ENCODE measurements at places on chromosomes 11 and 22.
A peak's percentile ranks its signal among the peaks of the same experiment; 100 is the strongest.

GRCh38 chr11:35815556-35816315, 128.1 kb upstream of the LDLRAD3 start:
- DNase-seq, result peak; percentile 20

- DNase-seq, result no peak
Measured at GRCh38 chr11:73078631-73079030, 63.5 kb downstream of the FCHSD2 start.

GRCh38 chr22:48309115-48309705, 1518.5 kb downstream of the BRD1 start:
- DNase-seq, result no peak

DNA sequence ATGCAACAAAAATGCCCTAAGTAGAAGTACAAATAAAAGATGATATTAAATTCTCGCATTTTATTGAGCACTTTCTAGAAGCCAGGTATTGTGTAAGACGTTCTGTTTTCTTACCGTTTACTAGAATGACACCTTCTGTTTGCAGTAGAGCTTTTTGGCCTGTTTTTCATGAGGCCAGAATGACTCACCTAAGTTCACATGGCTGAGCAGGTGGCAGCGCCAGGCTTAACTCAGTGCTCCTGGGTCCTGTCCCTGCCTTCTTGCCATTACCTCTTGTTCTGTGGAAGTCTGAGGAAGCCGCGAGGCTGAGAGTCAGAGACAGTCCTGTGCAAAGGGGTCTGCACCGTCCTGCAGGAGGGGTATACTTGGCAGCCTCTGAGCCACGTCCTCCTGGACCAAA, 113.8 kb downstream of the ATXN10 start:
- no peak for DNase-seq

DNA sequence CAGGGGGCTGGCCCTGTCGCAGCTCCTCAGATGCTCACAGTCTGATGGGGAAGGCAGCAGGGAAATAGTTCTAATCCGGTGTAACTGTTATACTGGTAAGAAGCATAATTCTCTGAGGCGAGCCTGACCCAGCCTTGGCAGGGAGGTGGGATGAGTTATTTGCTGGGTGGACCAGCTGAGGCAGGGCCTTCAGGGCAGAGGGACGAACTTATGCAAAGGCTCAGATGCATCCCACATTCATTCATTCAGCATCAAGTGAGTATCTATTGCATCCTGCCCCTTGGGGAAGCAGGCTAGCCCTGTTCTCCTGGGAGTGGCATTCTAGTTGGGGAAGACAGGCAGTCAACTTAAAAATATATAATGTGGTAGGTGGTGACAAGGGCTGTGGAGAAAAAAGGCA, 13.6 kb upstream of the SREBF2 start:
- DNase-seq, result no peak

DNA sequence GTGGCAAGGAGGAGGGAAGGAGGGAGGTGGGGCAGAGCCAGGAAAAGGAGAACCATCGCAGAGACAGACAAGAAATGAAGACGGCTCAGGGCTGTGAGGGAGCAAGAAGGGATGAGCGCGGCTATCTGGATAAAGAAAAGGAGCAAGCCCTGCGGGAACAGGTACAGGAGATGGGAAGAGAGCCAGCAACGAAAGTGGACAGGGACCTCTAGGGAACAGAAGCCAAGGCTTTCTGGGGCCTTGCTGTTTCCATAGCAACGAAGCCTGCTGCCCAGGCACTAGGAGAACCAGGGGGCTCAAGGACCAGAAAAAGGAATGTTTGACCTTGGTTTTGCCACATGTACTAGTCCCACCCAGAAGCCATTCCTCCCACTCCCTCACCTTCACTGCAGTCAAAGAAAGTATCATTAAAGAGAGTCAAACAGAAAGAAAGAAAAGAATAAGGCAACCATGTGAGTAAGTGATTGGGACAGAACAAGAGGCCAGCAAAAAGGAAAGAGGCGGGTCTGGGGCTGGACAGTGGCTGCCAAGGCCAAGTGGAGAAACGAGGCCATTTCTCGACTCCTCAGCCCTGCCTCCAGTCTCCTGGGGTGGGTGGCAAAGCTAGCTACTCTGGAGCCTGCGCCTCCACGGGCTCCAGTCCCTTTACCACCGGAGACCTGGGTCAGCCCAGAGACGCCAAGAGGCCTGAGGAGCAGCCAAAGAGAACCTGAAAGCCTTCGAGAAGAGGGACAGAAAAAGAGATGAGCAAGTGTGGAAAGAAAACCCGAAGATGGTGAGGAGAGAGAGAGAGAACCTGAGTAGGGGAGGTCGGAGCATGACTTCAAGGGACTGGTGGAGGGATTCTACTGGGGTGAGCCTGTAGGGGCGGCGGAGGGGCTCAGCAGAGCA, 35.1 kb downstream of the NRXN2 start:
- DNase-seq, result no peak

DNA sequence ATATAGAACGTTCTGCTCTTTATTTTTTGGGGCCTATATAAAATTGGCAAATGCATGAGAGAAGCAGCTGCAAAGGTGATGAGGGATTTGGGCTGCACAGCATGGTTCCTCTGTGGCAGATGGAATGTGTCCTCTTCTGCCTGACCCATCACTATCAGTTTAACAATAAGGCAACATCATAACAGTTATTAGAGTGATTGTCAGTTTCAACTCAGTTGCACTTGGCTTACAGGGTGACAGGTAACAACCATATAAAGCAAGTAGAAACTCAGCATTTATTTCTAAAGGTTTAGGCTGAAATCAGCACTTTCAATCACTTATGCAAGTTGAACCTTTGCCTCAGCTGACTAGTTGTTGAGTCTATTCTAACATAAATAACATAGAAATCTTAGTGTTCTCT, 935.4 kb upstream of the CHORDC1 start:
- no peak for DNase-seq

GRCh38 chr11:69137151-69137844, 18.4 kb upstream of the SMIM38 start:
- DNase-seq, result no peak

GRCh38 chr11:109298865-109299264, 123.1 kb upstream of the C11orf87 start:
- no peak for DNase-seq

- DNase-seq, result no peak
Measured at GRCh38 chr22:27196606-27197005, 539.2 kb downstream of the MIAT start.

DNA sequence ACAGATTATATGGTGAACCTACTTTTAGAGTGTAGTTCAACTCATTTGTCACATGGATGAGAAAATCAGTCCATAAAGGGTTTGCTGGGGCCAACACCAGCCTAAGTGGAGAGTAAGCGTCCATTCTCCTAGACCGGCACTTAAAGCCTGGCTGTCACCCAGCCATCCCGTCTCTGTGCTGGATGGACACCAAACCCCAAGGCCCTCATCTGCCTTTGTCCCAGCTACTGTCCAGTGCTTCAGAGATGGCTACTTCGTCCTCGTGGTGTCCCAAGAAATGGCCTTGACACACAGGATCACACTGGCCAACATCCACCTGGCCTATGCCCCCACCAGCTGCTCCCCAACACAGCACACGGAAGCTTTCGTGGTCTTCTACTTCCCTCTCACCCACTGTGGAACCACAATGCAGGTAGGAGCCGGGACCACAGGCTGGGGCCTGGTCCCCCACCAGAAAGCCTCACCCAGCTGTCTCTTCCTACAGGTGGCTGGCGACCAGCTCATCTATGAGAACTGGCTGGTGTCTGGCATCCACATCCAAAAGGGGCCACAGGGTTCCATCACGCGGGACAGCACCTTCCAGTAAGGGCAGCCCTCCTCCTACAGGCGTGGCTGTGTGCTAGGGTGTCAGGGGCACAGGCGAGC, 3.5 kb downstream of the ZP1 start:
- DNase-seq, result no peak

GRCh38 chr11:128925250-128925600, 17.4 kb downstream of the TP53AIP1 start:
- no peak for DNase-seq

DNA sequence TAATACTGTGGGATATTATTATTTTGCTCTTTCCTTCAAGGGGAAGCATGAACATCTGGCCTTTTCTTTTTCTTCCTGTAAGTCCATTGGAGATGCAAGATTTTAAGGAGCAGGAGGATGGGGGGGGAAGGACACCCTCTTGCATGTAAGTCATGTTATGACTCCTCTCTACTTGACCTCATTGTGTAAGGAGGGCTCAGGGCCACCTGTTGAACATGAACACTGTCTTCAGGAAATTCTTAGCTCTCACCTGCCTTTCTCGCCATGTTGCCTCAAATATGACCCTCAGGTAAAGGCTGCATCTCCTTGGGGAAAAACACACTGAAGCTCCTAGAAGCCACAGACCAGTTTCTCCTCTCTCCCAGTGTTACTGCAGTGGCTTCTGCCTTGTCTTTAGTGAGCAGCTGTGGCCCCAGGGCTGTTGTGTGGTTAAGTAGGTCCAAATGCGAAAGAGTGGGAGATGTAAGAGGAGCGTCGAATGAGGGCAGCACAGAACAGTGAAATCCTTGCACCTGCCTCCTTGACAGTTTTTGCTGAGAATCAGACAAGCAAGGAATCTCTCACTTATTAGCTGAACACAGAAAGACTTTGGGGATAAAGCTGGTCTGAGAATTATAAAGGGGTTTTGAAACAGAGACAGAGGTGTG, 1.3 kb upstream of the RAG1 start:
- no peak for DNase-seq

GRCh38 chr11:103628121-103628520, 408.3 kb upstream of the DDI1 start:
- no peak for DNase-seq

- no peak for DNase-seq
Measured at GRCh38 chr11:74579577-74580270, 12.7 kb upstream of the POLD3 start.

DNA sequence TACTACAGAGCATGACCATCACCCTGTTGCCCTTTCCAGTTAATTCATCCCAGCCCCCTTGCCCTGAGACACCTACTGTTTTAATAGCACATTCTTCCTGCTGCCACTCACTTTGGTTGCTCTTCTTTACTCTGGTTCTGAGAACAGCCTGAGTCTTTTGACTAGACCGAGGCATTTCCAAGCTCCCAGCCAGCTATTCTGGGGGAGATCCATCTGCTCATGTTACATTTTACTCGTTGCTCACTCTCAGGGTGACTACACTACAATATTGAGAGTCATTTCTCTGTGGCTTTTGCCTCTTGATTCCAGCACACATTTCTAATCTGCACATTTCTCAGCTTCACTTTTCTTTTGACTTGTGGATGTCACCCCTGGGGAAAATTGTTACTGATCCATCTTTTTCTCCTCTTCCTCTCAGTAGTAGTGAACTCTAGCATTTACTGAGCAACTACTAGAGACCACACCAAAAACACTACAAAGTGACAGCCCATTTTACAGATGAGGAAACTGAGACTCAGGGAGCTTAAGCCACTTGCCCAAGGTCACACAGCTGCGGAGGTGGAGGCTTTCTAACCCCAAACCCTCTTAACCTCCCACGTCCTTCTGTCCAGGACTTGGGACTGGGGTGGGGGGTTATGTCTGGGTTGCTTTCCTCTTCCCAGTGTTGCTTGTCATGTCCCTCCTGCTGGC, 117.8 kb downstream of the C11orf91 start:
- DNase-seq, result no peak

DNA sequence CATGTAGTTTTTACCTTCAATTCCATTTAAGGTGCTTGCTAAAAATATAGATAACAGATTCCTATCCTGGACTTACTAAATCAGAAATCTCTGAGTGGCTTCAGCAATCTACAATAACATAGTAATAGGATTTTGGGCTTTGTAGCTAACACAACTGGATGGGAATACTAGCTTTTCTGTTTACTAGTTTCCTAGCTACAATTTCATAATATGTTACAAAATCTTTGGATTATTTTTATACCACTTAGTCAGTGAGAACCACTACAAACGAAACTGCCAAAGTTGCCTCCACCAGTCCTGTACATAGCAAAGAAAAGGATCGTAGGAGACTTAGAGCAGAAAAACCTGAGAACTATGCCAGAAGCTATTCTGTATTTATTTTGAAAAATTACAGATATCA, 87.7 kb upstream of the ANO3 start:
- no peak for DNase-seq

DNA sequence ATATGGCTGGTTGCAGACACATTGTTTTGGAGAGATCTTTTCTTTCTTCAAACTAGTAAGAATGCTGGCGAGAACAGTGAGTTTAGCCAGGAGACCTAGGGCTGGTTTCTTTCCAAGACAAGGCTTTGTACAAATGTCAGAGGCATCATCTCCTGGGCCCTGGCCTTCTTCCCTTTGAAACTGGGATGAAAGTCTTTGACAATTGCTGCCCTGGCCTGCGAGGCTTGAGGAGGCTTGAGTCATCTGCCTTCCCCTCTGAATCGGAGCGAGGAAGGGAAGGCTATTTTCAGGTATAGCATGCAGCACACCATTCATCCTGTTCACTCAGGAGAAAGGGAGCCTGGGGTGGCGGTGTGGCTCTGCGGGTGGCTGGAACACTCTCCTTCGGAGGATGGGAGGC, 21.5 kb upstream of the PARVG start:
- no peak for DNase-seq

DNA sequence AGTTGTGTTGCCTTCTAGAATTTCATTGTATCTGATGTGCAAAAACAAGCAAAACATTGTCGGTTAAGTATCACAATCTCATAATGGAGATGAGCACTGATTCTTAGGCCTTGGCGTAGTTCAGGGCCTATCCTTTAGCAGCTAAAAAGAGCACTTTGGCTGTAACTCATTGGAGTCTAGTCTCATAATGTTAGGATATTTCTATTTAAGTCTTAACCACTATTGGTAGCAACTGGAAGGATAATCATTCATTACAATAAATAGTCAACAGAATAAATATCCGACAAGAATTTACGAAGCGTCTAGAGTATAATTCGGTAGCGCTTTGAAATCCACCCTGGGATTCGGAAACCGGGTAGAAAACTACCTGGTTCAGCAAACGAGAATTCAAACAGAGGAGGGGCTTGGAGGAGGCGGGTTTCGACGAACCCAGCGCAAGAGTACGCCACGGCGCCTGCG, 461 bp upstream of the EED start:
- DNase-seq, result no peak

DNA sequence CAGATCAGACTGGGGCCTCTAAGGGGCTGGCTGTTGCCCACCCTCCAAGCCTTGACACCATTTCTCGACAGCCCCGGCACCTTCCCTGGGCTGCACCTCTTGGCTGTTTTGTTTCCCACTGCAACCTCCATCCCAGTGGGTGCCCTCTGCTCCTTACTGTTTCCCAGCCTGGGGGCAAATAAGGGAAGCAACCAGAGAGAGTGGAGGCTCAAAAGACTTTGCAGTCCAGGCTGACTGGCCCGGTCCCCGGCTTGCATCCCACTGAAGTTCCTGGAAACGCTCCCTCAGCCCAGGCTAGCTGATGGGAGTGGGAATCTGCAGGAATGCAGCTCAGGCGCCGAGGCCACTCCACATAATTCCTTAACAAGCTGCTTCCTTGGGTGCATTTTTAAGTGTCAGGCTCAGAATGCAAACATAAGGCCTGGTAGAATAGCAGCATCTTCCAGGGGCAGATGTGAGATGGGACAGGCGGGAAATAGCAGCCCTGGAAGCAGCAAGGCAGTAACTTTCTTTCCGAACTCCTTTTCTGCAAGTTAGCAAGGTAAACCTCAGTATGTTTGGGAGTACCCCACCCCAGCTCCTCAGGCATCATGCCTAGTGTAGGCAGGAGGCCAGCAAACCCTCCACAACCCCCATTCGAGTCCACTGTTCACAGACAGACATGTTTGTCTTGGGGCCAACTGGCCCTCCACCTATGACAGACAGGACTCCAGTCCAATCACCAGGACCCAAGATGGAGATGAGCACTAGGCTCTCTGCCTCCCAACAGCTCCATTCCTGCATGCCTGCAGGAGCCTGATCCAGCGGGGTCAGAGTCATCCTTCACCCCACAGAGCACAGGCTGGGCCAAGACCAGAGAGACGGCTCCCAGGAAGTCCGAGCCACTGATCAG, 39.3 kb downstream of the RPL27A start:
- DNase-seq, result no peak

- no peak for DNase-seq
Measured at GRCh38 chr11:115202074-115202473, 302.1 kb downstream of the CADM1 start.

Data from NCI-H748 treated with DMSO at 0.1 percent for 48 hours (cell line).